Stimulated activated CD4-positive, alpha-beta T cell treated with anti-CD3 and anti-CD28 coated beads, TNF-alpha, amount 100 ng/mL, for 1 hour (primary cell): ENCODE measurements at places on chromosomes 1 and 21.

- no peak for DNase-seq
Observed at GRCh38 chr1:61192663-61193330, 110.4 kb downstream of the NFIA start.

- no peak for DNase-seq
Observed at GRCh38 chr21:38979271-38980121, 173.8 kb downstream of the ETS2 start.

DNA sequence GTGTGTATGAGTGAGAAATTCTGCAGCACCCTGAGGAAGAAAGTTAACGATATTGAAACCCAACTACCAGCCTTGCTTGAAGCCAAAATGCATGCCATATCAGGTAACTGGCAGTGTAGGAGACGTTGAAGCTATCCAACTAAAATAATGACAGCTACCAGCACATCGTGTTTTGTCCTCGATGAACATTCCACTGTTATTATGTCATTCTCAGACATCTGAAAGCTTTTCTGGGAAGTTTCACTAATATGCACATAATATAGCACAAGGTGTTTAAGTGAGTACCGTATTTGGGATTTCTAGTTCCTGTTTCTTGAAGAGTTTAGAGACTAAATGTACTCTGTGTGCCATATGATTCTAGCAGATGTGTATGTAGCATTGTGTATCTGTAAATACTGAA lies 173.5 kb downstream of the DISC1 start:
- DNase-seq: no peak

DNA sequence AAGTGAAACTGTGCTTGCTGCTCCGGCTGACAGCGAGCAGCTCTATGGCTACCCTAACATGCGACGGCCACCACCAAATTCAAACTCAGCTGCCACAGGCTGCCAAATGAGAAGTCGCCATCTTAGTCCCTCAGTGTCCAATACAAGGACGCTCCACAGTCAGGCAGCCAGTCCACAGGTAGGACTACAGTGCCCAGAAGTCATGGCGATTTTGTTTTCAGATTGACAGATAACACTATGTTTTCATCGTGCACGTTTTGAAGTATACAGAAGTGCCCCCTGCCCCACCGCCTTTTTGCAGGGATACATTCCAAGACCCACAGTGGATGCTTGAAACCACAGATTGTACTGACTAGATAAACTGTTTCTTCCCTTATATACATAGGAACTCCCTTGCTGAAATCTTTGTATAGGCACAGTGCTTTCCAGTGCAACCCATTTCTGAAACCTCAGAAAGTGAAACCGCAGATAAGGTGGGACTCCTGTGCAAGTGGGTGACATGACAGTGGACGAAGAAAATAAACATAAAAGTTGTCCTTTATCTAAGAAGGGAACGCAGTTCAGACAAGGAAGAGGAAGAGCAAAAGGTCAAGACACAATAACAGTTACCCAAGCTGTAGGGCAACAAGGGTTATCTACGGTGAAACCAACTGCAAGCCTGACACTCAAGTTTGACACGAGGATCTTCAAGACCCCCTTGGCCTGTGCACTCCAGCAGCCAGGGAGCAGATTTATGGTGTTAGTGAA lies 52.2 kb downstream of the STX6 start:
- no peak for DNase-seq

DNA sequence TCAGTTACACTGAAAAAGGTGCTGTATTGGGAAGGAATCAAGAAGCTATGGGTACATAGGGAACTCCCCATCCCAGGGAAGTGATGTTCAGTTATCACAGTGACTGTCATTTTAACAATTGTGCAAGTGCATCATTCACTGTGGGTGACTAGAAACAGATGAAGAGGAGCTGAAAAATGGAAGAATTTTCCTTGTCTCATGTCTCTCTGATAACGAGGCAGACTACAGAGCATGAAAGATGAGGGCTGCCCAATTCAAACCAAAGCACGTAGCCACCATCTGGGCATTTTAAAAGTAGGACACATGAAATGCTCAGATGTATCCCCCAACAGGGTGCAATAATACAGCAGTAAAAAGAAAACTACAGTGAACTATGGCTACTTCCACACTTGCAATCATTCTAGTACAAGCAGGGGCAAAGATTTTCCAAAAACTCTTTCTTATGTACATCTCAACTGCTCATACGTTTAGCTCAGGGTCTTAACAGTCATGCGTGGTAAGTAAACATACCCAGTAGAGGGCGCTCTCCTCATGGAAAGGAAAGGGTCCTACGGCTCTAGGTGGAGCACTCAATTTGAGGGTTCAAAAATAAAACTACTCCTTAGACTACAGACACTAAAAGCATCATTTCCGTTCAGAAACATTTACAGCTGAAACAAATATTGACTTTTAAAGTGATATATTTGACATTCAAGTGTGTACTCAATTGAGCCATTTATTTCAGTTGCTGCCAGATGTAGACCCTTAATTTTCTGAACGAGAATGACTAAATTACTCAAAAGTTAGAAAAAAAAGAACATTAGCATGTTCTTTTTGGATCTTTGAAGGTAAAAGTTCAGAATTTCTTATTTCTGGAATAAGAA lies 143.2 kb downstream of the KCTD3 start:
- DNase-seq: no peak

- DNase-seq: no peak
Observed at GRCh38 chr1:234598974-234599616, 10.9 kb downstream of the IRF2BP2 start.

GRCh38 chr1:235127203-235127602 lies 1.4 kb downstream of the TOMM20 start:
- no peak for DNase-seq

- DNase-seq: no peak
Observed at GRCh38 chr1:65355031-65355712, 45.8 kb downstream of the DNAJC6 start.

DNA sequence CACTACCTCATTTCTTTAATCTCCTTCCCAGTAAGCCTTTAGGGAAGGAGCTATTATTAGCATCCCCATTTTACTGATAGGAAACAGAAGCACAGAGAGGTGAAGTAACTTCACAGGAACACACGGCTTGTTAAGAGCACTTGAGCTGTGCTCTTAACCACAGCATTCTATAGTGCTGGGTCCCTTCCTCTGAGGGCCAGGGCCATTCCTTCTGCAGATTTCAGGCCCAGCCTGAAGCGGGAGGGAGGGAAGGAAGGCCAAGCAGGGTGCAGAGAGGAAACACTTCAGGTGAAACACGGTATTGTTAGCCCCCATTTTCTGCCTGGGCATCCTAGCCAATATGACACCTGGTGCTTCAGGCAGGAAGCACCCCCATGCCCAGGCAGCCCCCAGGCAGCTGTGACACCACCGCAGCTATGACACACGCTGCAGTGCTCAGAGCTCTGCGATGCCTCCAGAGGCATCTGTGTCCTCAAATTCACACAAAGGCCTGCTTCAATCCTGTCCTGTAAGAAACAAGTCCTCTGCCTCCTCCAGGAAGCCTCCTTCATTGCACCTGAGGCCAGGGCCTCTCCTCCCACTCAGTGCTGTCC lies 4.5 kb upstream of the EXTL1 start:
- no peak for DNase-seq

DNA sequence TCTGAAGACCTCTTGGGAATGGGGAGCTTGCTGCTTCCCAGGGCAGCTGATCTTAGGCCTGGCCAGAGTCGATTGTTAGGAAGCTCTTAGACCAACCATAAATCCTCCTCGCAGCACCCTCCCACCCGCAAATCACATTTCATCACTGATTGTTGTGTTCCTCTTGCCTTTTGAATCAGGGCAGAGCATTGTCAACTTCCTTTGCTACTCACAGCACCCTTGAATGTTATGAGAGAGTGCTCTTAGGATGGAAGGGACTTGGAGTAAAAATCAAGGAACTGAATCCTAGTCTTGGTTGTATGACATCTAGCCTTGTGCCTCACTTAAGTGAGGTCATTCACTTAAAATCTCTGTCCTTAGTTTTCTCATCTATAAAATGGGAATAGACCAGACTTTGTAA lies 3.0 kb downstream of the VASH2 start:
- no peak for DNase-seq

DNA sequence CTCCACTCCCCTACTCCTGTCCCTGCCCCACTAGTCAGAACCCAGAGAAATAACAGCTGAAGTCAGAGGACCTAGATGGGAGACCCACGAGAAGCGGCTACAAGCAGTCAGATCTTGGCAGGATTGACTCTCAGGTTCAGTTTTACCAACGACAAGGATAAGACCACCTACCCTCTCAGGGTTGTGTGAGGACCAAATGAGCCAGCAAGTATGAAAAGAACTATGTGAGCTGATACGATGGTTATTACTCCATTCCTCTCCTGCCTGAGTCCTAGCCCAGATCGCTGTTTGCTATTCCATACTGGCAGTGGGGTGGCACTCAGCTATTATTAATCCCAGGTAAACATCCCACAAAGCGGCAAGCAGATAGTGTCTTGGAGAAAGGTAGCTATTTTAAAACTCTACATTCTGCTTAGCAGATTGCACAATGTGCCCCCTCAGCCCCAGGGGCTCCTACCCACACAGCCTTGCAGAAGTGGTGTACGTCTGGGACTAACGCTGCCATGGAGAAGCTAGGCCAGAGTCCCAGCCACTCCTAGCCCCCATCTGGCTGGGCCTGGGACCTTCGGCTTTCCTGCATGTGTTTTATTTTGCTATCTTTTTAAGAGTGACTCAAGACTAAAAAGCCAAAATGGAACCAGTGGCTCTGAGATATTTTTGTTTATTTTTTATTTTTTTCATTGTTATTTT lies 58.9 kb downstream of the CD46 start:
- no peak for DNase-seq

DNA sequence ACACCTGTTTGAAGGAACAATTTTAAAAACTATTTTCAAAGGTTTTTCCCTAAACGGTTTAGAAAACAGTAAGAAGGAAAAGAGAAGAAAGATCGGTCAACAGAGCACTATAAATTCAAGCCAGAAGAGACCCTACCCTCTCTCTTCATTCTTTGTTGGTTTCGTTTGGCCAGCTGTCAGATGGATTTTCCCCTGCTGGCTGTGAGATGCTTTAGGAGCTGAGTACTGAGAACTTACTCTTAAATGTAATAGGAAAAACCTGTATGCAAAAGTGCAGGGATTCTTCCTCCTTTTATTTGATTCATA lies 1.3 kb upstream of the TXNIP start:
- DNase-seq: no peak

DNA sequence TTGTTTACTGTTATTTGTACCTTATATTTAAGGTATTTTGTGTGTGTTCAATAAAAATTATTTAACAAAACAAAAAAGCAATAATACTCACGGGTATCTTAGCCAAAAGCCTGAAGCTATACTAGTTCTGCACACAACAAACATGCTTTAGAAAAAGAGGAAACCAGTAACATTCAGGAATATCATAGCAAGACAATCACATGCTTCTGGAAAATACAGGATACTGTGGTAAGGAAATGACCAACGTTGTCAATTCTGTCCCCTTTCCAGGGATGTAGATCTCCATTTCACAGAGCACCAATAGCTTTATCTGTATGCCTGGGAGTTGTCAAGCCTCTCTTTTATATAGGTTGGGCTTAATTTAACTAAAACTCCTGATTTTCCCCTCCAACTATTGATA lies 288.4 kb downstream of the SMYD3 start:
- DNase-seq: no peak

- no peak for DNase-seq
Observed at GRCh38 chr21:32940079-32941014, 85.4 kb upstream of the OLIG2 start.

DNA sequence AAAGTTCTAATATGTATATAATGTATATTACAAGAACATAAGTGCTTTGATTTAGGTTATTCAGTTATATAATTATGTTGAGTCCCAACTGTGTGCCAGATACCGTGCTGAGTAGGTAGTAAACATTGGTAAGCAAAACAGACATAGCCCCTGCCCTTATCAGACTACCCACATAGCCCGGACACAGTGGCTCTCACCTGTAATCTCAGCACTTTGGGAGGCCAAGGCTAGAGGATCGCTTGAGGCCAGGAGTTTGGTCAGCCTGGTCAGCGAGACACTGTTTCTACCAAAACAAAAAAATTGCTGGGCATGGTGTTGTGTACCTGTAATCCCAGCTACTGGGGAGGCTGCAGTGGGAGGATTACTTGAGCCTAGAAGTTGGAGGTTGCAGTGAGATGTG lies 30.7 kb downstream of the RNF11 start:
- no peak for DNase-seq

GRCh38 chr1:66223681-66224080 lies 310.3 kb upstream of the SGIP1 start:
- no peak for DNase-seq

- DNase-seq: no peak
Observed at GRCh38 chr1:54168206-54168965, 15.6 kb upstream of the CDCP2 start.

DNA sequence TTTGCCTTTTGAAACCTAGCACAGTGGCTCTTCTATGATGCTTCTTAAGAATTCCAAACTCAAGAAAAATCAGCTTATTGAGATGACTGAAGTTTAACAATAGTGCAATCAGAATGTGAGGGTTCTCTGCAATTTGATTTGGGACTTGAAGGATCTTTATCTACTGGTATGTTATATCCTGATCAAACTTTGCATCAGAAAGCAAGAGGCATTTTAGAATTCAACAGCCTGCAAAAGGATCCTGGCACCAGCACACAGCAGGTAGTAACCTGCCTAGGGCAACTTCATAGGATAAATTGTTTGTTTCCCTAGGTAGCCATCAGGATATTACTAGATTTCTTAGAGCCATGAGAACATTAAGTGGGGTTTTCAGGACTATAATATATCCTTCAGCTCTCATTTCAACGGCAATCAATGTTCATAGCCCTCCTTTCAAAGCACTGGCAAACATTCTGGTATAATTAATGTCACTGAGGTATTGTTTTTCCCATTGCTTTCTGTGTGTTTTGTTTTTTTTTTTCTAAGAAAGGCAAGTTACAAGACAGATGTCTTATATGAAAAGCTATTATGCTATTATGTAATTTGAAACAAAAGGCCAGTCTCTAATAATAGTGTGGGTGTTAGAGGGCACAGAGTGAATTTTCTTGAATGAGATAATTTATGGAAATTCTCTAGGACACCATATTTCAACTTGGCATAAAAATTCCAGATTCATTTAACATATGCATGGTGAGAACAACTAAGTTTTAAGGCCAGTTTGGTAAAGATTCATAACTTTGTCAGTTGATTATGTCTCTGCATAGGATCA lies 34.5 kb downstream of the NTNG1 start:
- DNase-seq: no peak

- no peak for DNase-seq
Observed at GRCh38 chr1:234529950-234530237, 50.9 kb upstream of the TARBP1 start.

DNA sequence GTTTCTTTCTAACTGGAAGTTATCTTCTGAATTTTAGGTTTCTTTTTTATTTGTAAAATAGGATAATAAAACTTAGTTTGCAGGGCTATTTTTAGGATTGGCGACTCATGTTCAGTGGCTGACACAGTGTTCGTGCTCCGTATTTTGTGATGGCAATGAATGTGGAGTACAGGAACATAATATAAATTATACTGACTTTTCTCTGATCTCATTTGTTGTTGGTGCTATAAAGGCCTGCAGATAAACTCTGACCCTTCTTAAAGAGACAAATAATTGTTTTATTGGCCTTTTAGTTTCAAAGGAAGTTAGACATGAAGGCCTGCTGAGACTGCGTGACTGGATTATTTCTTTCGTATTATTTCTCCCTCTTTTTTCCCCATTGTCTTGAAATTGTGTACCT lies 339.6 kb downstream of the PDE4B start:
- DNase-seq: no peak
